ENCODE measurements at places on chromosomes 2 and 18.

DNA sequence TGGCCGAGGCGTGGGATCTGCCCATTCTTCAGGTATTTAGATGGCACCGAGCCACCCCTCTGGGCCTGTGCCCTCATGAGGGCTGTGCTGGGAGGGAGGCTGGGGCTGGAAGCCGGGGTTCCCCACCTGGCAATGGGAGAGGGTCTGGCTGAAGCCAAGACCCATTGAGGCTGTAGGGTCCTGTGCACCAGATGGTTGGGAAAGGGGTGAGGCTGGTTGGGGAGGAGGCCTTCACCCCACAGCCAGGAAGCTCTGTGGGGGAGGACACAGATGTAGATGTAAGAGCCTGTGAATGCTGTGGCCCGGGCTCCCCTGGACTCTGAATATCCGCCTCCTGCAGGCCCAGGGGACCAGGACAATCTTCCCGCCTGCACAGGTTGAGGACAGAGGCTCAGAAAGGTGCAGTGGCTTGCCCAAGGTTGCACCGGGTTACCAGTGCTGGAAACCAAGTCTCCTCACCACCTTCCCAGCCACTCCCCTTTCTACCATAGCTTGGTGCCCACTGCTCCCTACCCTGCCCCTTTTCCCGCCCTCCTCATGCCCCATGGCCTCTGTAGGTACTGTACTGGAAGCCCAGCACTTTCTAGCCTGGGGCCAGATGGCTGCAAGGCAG lies 49.7 kb downstream of the PDCL3 start:
- no peak for DNase-seq

- no peak for DNase-seq
These were observed 61.8 kb downstream of the CABYR start for GRCh38 chr18:24200494-24201290.

- DNase-seq = no peak
These were observed 7.2 kb downstream of the ARHGAP25 start for GRCh38 chr2:68741805-68742306.

GRCh38 chr18:59907660-59908059 lies 7.9 kb downstream of the PMAIP1 start:
- DNase-seq = no peak

DNA sequence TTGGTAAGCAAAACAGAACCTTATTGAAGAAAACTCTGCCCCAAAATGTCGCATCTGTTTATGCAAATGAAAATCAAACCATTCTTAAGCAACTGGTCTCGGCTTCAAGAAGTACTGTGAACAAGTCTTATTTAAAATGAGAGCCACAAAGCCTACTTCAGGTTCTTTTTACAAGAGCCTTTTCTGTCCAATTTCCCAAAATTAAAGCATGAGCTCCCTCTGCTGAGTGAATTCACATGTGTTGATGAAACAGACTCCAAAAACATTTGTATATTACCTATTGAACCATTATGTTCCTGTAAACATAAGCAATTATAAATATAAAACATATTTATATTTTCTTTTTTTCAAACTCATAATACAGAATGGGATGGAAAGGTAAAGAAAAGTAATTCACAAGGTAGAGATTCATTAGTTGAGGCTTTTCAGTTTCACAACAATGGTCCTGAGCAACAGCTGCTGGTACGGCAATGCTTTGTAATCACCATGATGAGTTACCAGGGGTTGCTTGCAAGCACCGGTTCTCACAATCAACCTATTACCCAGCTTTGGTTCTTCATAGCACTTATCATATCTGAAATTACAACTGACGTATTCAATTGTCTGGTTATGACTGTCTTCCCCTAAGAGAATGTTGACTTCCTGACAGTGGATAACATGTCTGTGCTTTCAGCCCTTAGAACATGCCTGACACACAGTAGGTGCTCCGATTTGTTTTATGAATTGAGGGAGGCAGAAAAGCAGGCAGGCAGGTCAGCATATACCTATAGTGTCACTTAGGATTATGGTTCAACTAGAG lies 108.4 kb upstream of the BZW1 start:
- DNase-seq = peak; percentile 49

GRCh38 chr2:127528487-127528886 lies 2.2 kb upstream of the IWS1 start:
- no peak for DNase-seq

DNA sequence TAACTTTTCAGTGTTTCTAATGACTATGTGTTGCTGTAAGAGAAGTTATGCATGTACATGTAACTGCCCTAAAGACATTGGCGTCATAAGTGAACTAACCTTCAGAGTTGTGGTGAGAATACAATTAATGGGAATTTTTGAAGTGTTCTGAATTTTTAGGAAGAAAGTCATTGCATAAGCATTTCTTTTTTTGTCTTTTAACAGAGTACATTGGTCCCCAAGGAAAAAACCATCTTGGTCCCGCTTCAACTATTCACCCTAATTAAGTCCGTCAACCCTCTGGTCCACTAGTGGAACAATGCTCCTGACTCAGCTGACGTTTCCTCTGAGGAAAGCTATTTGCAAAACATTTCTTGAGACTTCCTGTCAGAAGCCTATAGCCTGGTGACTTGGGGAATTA lies 41.1 kb upstream of the VIT start:
- DNase-seq = no peak

DNA sequence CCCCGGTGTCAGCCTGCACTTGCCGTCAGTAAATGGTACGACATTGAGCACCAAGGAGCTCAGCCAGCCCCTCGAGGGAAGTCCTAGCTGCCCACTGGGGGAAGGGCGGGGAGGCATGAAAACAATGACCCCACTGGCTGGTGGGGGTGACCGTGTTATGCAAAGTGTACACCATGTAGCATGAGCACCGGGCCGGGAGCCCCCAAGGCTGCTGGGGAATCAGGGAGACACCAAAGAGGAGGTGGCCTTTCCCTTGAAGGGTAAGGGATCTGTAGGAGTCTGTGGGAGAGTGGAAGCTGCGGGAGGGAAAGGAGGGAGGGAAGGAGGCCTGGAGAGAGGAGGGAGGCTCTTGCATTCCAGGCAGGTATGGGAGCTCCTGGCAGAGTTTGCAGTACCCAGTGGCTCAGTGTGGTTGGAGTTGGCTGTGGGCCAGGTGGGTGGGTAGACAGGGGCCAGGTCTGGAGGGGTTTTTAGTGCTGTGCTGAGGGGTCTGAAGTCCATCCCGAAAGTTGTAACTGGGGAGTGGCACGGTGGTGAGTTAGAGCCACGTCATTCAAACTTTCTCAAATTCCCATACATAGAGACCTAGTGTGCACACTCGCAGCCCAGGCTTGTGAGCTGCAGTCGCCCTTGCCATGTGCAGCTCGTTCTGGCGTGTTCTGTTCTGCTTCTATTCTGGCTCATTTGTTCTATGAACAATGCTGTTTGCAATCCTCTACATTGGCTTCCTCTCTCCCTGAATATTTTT lies 22.4 kb downstream of the RRM2 start:
- DNase-seq = no peak

GRCh38 chr2:205802065-205802464 lies 119.8 kb downstream of the NRP2 start:
- no peak for DNase-seq

GRCh38 chr2:129794540-129794939 lies 184.9 kb upstream of the RAB6C start:
- DNase-seq = no peak

DNA sequence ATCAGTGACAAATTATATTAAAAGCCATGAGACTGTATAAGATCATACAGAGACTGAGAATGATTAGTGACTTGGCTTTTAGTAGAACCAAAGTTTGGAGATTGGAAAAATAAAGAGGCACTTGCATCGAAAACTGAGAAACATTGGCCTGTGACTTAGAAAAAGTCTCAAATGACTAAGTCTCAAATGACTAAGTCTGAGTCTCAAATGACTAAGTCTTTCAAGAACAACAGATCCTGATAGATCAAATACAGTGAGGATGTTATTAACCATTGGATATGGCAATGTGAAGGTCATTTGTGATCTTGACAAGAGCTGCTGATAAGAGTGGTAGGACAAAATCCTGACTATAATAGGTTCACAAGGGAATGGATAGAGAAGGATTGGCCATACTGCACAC lies 135.5 kb upstream of the FANCL start:
- DNase-seq = no peak

- DNase-seq = peak; percentile 86
These were observed 1.2 kb upstream of the AFTPH start for GRCh38 chr2:64522843-64523428.

DNA sequence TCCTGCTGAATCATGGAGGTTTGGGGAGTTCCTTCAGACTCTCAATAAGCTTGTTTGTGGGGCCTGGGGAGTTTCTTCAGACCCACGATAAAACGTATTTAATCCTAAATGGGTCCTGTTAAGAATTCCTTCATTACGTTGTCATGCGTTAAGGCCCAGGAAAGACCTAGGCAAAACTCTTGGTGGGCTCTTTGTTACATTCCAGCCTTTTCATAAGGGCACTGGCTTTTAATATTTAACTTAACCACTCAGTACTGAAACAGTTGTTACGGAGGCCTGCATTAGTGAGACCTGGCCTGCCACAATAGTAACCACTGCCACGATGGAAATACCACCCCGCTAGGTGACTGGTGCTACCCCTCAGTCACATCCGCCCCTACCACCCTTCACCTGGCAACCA lies 17.5 kb upstream of the BIN1 start:
- DNase-seq = no peak

GRCh38 chr18:47150824-47151366 lies 595 bp upstream of the HDHD2 start:
- DNase-seq = no peak

GRCh38 chr2:125106710-125107109 lies 1081.6 kb downstream of the CNTNAP5 start:
- DNase-seq = no peak

- no peak for DNase-seq
These were observed 28.0 kb downstream of the ST6GAL2 start for GRCh38 chr2:106857882-106858478.

GRCh38 chr2:189191766-189192165 lies 12.2 kb upstream of the COL5A2 start:
- no peak for DNase-seq

DNA sequence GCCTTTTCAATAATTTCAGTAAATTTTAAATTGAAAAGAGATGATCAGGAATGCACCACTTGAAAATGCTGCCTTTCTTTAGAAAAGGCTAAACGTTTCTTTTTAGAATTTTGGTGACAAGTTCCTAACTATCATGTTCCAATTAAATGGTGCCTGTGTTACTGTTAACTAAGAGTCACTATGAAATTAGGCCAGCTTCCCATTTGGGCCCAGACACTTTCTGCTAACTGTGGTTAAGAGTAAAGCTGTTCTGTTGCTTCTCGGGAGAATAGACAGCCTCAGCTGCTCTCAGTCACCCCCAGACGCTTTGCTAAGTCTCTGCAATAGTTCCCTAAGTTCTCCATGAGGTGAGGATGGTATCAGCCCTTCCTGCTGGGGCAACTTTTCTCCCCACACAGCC lies 90.2 kb downstream of the NPAS2 start:
- DNase-seq = no peak

All from G401 (cell line).